Astrocyte of the hippocampus (primary cell): ENCODE measurements at places on chromosomes 2 and 18.

DNA sequence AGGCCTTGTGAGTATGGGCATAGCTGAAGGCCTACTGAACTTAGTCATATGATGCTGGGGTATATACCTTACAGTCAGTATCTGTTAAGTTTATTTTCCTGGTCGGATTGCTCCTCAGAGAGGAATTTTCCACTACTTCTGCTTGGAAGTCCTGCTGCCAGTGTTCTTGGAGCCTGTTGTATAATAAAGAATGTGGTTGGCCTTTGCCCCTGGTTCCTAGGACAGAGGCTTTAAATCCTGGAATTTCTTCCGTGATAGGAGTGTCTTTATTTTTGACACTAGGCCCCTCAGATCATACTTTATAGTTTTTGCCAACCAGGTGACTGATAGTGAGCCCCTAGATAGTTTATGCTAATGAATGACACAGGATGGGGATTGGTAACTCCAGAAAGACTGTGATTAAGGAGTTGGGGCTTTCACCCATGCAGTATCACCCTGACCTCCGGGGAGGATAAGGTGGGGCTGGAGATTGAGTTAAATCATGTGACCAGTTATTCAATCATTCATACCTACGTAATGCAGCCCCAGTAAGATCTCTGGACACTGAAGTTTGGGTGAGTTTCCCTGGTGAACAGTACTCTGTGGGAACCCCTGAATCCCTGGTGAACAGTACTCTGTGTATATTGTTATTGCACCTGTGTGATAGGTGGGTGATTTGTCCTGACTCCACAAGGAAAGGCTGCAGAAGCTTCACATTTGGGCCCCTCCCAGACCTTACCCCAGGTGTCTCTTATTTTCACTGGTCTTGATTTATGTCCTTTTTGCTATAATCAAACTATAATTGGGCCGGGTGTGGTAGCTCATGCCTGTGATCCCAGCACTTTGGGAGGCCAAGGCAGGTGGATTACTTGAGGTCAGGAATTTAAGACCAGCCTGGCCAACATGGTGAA, 56.9 kb downstream of the COMMD1 start:
- no peak for DNase-seq

DNA sequence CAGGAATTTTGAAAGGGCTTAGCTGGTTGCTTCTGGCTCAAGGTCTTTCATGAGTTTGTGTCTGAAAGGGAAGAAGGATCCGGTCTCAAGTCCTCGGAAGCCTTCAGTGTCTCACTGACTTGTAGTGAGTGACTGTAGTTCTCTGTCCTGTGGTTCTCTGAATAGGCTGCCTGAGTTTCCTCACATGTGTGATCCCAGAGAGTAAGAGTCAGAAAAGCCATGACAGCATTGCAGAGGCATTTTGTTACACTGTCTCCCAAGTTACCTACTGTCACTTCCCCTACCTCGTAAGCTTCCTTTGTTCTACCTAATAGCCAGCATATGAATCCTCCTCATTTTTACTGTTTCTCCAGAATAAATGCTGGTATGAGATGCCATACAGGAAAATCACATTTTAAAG, 709.1 kb upstream of the CHAC2 start:
- DNase-seq, result peak; percentile 54

- no peak for DNase-seq
Observed at GRCh38 chr2:8661736-8662135, 20.1 kb upstream of the ID2 start.

GRCh38 chr18:57128220-57128932, 18.5 kb upstream of the BOD1L2 start:
- no peak for DNase-seq

- no peak for DNase-seq
Observed at GRCh38 chr2:57205241-57205640, 841.4 kb upstream of the VRK2 start.

DNA sequence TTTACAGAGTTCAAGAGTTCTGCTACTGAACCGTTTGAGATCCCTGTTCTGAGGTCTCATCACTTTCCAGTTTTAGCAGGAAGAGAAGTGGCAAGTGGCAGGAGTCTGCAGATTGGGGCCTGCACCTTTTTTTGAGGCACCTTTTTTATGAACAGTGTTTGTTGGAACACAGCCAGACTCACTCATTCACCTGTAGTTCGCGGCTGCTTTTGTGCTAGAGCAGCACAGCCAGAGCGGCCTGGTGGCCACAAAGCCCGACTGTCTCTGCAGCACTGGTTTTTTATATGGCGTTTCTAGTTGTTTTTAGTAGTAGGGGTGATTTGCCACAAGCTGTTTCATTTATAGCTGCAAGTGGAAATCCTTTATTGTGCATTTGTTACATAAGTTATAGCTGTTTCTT, 8.6 kb downstream of the ACP1 start:
- no peak for DNase-seq

DNA sequence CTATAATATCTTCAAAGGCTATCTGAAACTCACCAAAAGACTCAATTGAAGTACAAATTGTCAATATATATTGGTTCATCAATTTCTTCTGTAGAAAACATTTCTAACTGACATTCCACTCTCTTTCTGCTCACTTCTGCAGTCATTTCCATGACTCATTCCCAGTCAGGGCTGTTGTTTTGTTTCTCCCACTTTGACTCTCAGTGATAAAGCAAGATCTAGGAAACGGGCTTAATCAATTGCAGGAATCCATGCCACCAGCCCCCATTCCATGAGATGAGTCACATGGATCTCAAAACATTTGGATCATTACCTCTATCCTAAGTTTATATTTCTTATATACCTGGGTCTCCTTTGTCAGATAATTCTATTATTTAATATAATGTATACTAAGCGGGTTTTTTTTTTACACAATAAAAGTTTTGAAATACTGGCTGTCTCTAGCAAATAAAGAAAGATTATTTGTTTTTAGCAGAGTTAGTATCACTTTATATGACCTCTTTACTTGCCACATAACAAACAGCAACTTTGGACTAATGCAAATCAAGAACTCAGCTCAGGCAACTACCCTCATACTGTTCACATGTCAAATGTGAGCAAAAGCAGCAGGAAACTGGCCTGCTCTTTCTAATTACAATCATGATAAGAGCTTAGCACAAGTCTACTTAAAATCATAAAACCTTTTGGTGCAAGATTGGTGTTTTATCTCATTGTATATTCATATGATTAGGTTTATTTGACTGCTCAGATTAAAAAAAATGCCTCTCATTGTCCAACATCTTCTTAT, 251.1 kb upstream of the PIK3C3 start:
- DNase-seq, result peak; percentile 50

- DNase-seq, result no peak
Observed at GRCh38 chr2:128308284-128308731, 10.4 kb downstream of the HS6ST1 start.

DNA sequence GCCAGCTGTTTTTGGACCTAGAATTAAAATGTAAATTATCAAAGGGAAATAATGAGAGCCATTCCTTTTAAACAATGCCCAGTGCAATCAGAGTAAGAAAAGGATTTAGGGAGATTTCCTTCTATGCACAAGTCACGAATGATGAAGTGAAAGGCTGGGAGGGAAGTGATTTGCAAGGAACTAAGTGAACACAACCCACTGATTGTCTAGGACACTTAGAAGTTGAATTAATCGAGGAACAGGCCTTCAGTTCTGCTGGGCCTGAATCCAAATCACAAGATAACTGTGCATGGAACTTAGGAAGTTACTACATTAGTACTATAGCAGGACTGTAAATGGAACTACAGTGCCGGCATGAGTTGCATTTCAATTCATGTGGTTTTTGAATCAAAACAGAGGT, 17.7 kb downstream of the MAP2 start:
- peak; percentile 39 for DNase-seq

DNA sequence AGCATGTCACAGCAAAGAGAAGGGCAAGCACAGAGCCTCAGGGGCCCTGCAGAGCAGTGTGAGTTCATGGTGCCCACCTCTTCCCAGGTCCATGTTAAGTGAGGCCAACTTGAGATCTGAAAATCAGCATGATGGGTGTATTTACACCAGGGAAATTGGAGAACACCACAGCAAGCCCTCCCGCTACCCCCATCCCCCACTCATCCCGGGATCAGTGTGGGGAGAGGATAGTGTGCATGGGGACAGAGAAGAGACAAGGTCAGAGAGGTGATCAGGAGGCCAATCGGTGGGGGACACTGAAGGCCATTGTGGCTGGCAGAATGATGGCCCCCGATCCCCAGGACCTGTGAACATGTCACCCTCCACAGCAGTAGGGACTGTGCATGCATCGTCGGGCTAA, 54.7 kb downstream of the PTGR3 start:
- no peak for DNase-seq

DNA sequence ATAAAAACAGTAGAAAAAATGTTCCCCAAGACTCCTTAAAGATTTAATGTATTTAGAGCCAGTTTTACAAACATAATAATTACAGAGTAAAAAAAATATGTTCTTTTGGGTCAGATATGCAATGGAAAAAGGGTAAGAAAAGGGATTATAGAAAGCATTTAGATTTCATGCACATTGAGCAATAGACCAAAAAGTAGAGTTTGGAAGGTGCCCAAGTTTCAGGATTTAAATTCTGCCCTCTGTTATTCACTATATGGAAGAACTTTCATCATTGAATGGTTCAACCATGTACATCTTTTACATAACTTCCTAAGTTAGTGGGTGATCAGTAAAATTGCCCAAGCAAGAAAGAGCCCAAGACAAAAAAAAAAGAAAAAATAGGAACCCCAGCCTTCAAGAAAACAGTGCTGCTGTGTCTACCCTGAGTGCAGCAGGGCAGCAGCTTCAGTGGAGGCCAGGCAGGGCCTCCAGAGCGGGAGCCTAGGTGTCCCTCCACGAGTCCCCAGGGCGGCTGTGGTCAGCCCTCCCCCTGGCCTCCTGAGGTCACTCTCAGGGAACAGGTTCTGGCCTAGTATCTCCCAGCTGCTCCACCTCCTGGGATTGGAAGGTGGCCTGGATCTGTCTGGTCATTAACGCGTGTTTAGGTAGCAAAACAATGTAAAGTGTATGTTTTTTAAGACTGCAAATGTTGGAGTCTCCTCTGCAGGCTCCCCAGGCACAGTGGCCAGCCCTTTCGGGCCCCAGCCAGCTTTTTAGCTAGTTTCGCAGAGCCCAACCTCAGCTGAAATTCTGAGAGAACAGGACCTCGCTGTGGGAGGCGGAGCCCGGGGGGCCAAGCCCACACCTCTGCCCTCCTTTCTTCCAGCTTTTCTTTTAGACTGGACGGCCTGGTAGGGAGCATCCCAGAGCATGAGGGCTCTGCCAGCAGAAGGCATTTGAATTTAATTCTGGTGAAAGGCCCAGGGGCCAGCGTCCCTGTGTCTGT, 77.3 kb downstream of the TEX51 start:
- DNase-seq, result no peak

- no peak for DNase-seq
Observed at GRCh38 chr2:201680743-201681142, 17.7 kb downstream of the MPP4 start.

DNA sequence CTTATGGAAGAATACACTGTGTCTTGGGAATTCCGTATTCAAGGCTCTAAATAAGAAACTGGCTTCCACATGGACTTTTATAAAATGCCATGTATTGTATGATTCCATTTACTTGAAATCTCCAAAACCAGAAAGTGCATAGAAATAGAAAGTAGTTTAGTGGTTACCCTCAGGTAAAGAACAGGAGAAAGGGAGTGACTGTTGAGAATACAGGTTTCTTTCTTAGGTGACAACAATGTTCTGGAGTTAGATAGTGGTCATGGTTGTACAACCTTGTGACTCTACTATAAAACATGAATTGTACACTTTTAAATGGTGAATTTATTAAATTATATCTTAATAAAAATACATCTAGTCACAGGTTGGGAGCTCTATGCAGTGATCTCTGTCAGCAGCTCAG, 481.8 kb downstream of the SPAG16 start:
- DNase-seq, result no peak

DNA sequence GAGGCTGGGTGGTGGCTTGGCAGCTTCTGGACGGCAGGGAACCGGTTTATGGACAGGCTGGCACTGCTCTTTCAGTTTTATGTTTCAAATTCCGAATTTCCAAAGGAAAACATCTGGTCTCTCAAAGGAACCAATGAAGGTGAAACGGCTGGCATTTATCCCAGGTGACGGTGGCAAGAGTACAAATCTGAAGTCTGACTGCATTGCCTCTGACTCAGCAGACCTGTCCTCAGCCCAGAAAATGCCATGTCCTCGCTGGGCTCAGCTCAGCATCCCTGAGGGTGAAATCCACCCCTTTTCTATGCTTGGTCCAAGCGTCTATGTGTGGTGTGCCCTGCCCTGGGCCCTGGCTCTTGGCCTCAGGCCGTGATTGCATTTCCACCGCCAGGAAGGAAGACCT, 38.1 kb downstream of the NAPG start:
- peak; percentile 91 for DNase-seq

DNA sequence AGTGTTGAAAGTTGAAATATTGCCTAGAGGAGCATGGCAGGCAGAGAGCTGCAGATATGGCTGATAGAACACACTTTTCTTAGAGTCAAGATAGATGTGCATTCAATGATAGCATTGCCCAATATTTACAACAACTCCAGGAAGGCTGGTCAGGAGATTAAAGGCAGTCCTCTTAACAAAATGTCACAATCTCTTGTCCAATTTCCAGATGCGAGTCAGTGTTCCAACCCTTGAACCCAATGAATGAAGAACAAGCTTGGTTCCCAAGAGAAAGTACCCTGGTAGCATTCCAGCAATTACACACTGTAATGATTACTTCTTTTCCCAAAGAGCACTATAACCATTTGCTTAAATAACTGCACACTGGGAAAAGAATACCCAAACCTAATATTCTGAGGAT, 839.4 kb upstream of the VRK2 start:
- no peak for DNase-seq

GRCh38 chr2:174699993-174700766, 64.1 kb downstream of the CHRNA1 start:
- peak; percentile 71 for DNase-seq

GRCh38 chr2:62505109-62505749, 766 bp downstream of the TMEM17 start:
- peak; percentile 11 for DNase-seq

GRCh38 chr2:188391354-188391753, 99.7 kb downstream of the GULP1 start:
- no peak for DNase-seq

DNA sequence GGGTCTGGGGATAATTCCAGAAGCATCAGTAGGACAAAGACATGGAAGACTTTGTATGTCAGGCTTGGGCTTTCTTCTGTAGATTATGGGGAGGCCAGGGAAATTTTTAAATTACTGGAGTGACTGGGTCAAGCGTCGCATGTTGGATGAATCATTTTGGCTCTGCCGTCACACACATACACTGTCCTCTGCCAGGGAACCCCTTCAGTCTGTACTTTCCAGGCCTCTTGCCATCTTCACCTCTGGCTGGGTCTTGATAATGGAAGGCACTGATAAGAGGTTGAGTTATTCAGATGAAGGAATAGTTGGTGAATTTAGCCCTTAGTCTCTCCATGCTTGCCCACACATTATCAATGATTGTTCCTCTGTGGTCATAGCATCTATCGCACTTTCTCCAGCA, 895.1 kb upstream of the CELF4 start:
- DNase-seq, result no peak

GRCh38 chr18:58960946-58961722, 96.5 kb downstream of the ZNF532 start:
- DNase-seq, result no peak
